T-cell (primary cell): ENCODE measurements at places on chromosomes 3 and 15. TPM values are rescaled to one million over a fixed set of nuclear protein-coding genes. Genes with fewer than 3 reads are reported as not detected.

Gene PLCH1
- 0.10 TPM for total RNA-seq

Gene DPPA2
- total RNA-seq: not detected

GRCh38 chr3:116981089-116981488, 271.5 kb downstream of the TUSC7 start:
- H3K27me3 ChIP-seq: no peaks in the 10 kb centered on the region
- H3K36me3 ChIP-seq: no peaks in the 10 kb centered on the region
- H3K4me1 ChIP-seq: no peaks in the 10 kb centered on the region
- DNase-seq: no peak
- no peak overlapping the region for H3K4me3 ChIP-seq
- H3K27ac ChIP-seq: no peak overlapping the region

Gene FBXO40
- not detected for total RNA-seq

- no peaks in the 10 kb centered on the region for H3K4me1 ChIP-seq
- H3K36me3 ChIP-seq: no peaks in the 10 kb centered on the region
- no peaks in the 10 kb centered on the region for H3K27me3 ChIP-seq
- no peak overlapping the region for H3K27ac ChIP-seq
These were observed 97.9 kb upstream of the C3orf80 start for GRCh38 chr3:160127308-160127707.

Gene CTDSPL
- 2.0 TPM for total RNA-seq

- no peaks in the 10 kb centered on the region for H3K4me1 ChIP-seq
- H3K36me3 ChIP-seq: no peaks in the 10 kb centered on the region
- no peaks in the 10 kb centered on the region for H3K27me3 ChIP-seq
- no peak overlapping the region for H3K4me3 ChIP-seq
These were observed 27.6 kb downstream of the C2CD4A start for GRCh38 chr15:62094388-62094787.

GRCh38 chr3:10437995-10438901, 67.1 kb downstream of the ATP2B2 start:
- peaks cover 18% of the 10 kb centered on the region for H3K4me1 ChIP-seq
- H3K36me3 ChIP-seq: no peaks in the 10 kb centered on the region
- no peaks in the 10 kb centered on the region for H3K27me3 ChIP-seq
- H3K4me3 ChIP-seq: no peak overlapping the region
- no peak for DNase-seq
- H3K27ac ChIP-seq: peak overlapping the region; percentile 58

GRCh38 chr15:25930931-25931330, 67.8 kb upstream of the ATP10A start:
- no peak overlapping the region for H3K4me3 ChIP-seq
- H3K27me3 ChIP-seq: no peaks in the 10 kb centered on the region
- H3K36me3 ChIP-seq: no peaks in the 10 kb centered on the region
- H3K27ac ChIP-seq: no peak overlapping the region
- no peak for DNase-seq

Gene GALNT15
- 0.06 TPM for total RNA-seq

- H3K36me3 ChIP-seq: peaks cover 28% of the 10 kb centered on the region
- H3K27ac ChIP-seq: no peak overlapping the region
- no peak for DNase-seq
- H3K27me3 ChIP-seq: no peaks in the 10 kb centered on the region
- H3K4me3 ChIP-seq: no peak overlapping the region
- H3K4me1 ChIP-seq: no peaks in the 10 kb centered on the region
These were observed 16.7 kb downstream of the BLOC1S6 start for GRCh38 chr15:45603881-45604280.

DNA sequence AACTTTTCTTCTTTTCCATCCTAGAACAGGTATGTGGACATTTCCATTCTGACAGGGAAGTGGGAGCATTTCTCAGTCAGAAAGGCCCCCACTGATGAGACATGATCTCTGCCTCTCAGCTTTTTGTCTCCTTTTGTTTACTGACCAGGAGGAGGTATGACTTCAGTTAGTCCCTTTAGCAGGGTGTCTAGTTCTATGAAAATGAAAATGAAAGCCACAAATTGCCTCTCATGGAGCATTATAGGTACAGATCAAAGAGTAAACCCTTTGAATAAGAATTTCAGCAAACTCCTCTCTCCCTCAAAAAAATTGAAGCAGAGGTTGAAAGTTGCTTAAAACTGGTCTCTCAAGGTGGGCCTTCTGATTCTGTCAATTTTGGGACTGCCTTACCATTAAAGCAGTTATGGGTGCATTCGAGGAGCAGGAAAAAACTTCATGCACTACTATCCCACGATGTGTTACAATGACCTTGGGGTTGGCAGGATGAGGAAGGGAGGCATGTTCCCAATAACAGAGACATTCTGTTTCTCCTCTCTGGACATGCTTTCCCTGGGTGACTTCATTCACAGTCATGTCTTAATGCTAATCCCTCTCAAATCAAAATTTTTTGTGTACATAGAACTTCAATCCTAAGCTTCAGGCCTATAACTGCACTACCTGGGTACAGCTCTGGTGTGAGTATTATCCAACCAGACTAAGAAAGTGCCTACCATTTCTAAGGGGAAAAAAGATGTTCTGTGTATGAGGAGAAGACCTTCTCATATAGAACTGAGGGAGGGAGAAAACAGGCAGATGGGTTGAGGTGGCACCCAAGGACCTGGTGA, 50.6 kb upstream of the TBC1D23 start:
- peak overlapping the region; percentile 28 for H3K4me3 ChIP-seq
- peak overlapping the region; percentile 55 for H3K27ac ChIP-seq
- peaks cover 13% of the 10 kb centered on the region for H3K4me1 ChIP-seq
- no peaks in the 10 kb centered on the region for H3K36me3 ChIP-seq
- H3K27me3 ChIP-seq: no peaks in the 10 kb centered on the region

Gene PFKFB4
- 2.5 TPM for total RNA-seq

Gene ZIC4
- not detected for total RNA-seq

DNA sequence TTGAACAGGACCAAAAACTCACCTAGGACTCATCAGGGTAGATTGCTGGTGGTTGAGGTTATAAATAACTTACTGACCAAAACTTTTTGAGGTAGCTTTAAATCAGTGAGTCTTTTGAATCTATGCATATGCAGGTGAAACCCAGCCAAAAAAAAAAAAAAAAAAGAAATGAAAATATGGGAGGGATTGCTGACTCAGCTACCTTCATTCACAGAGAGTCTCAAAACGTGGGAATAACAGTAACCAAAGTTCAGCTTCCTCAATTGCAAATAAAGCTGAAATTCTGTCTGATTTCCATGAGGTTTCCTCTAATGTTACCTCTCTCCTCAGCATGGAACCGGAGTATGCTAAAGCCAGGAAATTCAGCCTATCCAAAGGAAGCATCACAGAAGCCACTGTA, 95.2 kb upstream of the SEMA6D start:
- no peak overlapping the region for H3K4me3 ChIP-seq
- no peaks in the 10 kb centered on the region for H3K4me1 ChIP-seq
- no peak for DNase-seq
- H3K36me3 ChIP-seq: no peaks in the 10 kb centered on the region
- H3K27me3 ChIP-seq: no peaks in the 10 kb centered on the region

Gene AQP9
- not detected for total RNA-seq

- DNase-seq: no peak
- H3K4me3 ChIP-seq: no peak overlapping the region
- no peak overlapping the region for H3K27ac ChIP-seq
- no peaks in the 10 kb centered on the region for H3K36me3 ChIP-seq
These were observed 8.4 kb downstream of the FRMD5 start for GRCh38 chr15:44186705-44187104.

- H3K4me3 ChIP-seq: no peak overlapping the region
- no peaks in the 10 kb centered on the region for H3K36me3 ChIP-seq
- no peak overlapping the region for H3K27ac ChIP-seq
These were observed 124.0 kb downstream of the NR1D2 start for GRCh38 chr3:24069045-24069444.

Gene TUSC7
- not detected for total RNA-seq

DNA sequence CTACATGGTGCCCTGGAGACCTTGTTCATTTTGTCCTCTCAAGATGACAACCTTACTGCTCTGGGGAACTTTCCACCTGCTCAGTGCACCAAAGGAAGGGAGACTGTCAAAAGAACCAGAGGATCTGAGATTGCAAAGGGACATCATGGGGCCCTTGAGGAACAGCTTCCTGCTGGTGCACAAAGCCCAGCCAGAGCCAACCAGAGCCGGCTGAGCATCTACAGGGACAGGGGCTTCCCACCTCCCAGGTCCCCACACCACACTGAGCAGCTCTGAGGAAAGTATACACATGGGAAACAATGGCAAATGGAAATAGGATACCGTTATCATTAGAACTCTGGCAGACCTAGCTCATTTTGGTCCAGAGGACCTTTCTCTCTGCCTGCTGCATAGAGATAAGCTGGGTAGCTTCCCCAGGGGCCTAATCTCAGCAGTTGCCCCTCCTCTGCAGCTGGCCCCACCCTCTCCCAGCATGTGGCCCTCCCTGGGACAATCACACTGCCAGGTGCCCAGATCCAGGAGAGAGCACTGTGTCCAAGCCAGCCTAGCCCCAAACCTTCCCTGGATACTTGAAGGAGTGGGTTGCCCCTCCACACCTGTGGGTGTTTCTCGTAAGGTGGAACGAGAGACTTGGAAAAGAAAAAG, 123.4 kb upstream of the PRR20G start:
- H3K4me3 ChIP-seq: no peak overlapping the region
- no peak for DNase-seq
- H3K4me1 ChIP-seq: no peaks in the 10 kb centered on the region
- no peaks in the 10 kb centered on the region for H3K36me3 ChIP-seq

DNA sequence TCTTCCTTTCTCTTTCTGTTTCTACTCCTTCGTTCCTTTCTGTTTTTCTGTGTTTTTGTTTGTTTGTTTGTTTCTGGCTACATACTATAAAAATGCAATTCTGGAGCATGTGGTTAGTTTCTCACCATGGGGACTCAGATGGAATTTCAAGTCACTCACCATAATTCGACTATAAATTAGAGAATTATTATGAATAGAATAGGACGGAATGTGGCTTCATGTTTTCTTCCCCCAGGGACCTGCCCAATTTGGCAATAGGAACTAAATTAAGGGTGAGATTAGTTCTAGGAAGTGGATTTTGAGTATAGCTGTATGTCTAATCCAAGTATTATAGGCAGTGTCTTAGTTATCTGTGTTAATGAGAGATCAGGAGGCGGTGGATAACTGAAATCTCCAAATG, 96.9 kb downstream of the THSD4 start:
- H3K36me3 ChIP-seq: no peaks in the 10 kb centered on the region
- no peak overlapping the region for H3K4me3 ChIP-seq
- H3K27ac ChIP-seq: no peak overlapping the region
- no peaks in the 10 kb centered on the region for H3K4me1 ChIP-seq
- no peak for DNase-seq
- peaks cover 2% of the 10 kb centered on the region for H3K27me3 ChIP-seq

Gene CPEB1
- 0.33 TPM for total RNA-seq

Gene ADAMTS17
- 11.7 TPM for total RNA-seq

- H3K27me3 ChIP-seq: no peaks in the 10 kb centered on the region
- no peak overlapping the region for H3K4me3 ChIP-seq
- H3K4me1 ChIP-seq: no peaks in the 10 kb centered on the region
- H3K27ac ChIP-seq: no peak overlapping the region
- no peak for DNase-seq
These were observed 8.0 kb upstream of the ANKRD28 start for GRCh38 chr3:15805756-15806266.

GRCh38 chr3:128074851-128075521, 22.7 kb downstream of the SEC61A1 start:
- no peak for DNase-seq
- H3K36me3 ChIP-seq: peaks cover 5% of the 10 kb centered on the region
- no peak overlapping the region for H3K27ac ChIP-seq

DNA sequence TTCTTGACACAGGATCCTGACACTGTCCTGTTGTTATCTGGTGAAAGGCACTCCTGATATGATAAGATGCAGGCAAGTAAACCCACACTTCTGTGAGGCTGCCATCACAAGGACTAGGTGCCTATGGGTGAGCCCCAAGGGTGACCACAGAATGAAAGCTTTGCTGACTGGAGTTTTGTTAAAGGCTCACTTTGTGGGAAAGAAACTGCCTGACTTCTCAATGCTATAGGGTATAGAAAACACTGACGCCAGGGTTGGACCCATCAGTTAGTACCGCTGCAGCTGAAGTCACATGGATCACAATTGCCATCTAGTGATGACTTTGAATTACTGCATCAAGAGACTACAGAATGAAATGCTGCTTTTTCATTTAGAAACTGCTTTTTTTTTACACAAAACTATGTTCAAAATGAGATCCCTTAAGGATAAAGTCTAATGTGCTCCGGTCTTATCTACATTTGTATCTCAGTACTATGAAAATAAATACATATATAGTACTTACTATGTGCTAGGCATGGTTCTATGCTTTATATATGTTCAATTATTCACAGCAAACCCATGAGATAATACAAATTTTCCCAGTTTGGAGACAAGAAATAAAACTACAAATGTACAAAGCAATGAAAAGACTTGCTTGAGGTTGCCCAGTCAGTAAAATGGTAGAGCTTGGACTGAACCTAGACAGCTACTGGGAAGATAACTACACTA, 64.2 kb upstream of the CMSS1 start:
- no peaks in the 10 kb centered on the region for H3K4me1 ChIP-seq
- H3K4me3 ChIP-seq: no peak overlapping the region
- H3K27me3 ChIP-seq: no peaks in the 10 kb centered on the region
- H3K36me3 ChIP-seq: no peaks in the 10 kb centered on the region
- no peak overlapping the region for H3K27ac ChIP-seq

Gene AMIGO3
- total RNA-seq: not detected

DNA sequence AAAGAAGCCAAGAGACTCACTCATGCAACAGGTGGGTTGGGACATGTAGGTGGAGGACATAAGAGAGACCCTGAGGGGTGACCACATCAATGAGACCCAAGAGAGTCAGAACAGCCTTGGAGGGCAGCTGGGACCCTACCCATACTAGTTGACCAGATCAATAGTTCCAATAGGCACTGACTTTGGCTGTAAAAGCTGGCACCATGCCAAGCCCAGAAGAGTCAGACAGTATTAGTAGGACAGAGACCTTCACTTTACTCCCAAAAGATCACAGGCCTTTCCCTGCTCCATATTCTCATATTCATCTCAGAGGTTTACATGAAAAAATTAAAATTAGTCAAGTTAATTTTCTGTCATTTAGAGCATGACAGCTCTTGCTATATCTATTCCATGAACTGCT, 20.9 kb upstream of the GABRR3 start:
- H3K27me3 ChIP-seq: no peaks in the 10 kb centered on the region
- no peak for DNase-seq
- H3K36me3 ChIP-seq: no peaks in the 10 kb centered on the region
- H3K4me3 ChIP-seq: no peak overlapping the region

Gene SPINK8
- not detected for total RNA-seq

Gene CPN2
- total RNA-seq: not detected

Gene MINAR1
- 0.43 TPM for total RNA-seq

DNA sequence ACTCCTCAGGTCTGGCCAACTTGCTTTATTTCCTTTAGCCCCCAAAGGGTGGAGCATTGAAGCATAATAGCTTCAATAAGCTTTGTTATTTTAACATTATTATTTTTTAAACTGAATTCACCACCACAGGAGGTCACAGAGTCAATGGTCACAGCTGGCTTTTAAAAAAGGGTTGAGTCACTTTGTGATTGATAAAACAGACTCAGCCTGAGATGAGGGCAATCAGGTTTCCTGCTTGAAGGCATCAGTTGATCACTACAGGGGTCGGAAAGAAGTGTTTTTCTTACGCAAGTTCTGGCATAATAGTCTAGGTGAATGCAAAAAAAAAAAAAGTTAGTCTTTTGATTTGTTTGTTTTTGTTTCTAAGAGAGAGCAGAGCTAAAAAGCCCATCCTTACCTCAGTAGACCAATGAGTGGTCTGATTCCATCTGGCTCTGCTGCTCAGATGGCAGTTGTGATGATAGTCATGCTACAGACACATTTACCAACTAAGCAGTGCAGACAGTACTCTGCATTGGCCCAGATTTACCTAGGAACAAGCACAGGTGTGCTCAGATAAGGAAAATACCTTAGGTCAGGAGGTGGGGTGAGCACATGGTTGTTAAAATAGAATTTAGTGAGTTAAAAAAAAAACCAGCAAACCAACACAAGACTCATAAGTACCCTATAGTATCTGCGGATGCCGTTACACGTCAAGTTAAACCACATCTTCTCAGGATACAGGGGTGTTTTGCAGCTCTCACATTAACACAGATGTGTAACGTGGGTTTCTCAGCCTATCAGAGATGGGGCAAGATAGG, 22.6 kb downstream of the ZNF80 start:
- no peaks in the 10 kb centered on the region for H3K27me3 ChIP-seq
